HS-27A (cell line): ENCODE measurements at places on chromosomes 11 and 22.
A peak's percentile ranks its signal among the peaks of the same experiment; 100 is the strongest.

- DNase-seq, result no peak
These were observed 1.3 kb downstream of the PPP1CA start for GRCh38 chr11:67400251-67400941.

GRCh38 chr22:27482402-27482801, 319.2 kb downstream of the MN1 start:
- DNase-seq, result no peak

DNA sequence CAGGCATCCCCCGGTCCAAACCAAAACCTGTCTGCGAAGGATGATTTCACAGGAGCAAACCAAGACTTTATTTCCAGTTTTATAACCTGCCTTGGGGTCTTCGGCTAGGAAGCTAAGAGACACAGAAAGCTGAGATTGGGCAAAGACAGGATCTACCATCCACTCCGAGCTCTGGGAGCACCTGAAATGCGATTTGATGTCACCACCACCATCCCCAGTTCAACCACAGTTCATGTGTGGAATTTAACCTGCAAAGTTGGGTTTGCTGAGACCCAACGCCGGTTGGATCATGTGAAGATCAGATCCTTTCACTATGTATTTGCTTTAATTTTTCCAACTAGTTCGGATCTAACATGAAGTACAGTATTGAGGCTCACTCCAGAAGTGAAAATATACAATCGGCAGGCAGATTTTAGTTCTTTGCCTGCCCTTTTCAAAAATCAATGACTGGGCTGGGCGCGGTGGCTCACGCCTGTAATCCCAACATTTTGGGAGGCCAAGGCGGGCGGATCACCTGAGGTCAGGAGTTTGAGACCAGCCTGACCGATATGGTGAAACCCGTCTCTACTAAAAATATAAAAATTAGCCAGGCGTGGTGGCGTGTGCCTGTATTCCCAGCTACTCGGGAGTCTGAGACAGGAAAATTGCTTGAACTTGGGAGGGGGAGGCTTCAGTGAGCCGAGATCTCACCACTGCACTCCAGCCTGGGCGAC, 1.4 kb upstream of the C11orf24 start:
- DNase-seq, result no peak

DNA sequence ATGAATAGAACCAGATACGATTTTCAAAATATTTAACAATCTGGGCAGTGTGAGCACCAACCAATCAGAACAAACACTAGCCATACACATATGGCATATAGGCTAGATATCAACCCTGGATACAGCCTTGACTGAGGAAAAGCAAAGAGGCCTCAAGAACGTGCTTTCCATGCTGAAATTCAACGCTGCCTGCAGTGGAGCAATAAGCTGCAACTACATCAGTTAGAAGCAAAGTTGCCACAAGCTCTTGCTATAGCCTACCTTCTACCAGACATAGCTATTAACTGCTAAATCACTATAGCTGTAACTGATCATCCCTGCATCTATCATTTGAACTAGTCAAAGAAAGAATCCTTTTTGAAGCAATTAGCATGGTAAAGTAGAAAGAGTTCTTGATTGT, 42.5 kb downstream of the DENND5A start:
- DNase-seq, result no peak

GRCh38 chr11:45022294-45023064, 71.8 kb upstream of the TP53I11 start:
- peak; percentile 49 for DNase-seq

- DNase-seq, result no peak
These were observed 33.6 kb downstream of the NEU3 start for GRCh38 chr11:75022296-75022695.
